NCI-H226 (cell line): ENCODE measurements at places on chromosomes 11 and 22.
A peak's percentile ranks its signal among the peaks of the same experiment; 100 is the strongest.

GRCh38 chr11:31803813-31804311, 7.3 kb downstream of the PAX6 start:
- DNase-seq, result no peak

DNA sequence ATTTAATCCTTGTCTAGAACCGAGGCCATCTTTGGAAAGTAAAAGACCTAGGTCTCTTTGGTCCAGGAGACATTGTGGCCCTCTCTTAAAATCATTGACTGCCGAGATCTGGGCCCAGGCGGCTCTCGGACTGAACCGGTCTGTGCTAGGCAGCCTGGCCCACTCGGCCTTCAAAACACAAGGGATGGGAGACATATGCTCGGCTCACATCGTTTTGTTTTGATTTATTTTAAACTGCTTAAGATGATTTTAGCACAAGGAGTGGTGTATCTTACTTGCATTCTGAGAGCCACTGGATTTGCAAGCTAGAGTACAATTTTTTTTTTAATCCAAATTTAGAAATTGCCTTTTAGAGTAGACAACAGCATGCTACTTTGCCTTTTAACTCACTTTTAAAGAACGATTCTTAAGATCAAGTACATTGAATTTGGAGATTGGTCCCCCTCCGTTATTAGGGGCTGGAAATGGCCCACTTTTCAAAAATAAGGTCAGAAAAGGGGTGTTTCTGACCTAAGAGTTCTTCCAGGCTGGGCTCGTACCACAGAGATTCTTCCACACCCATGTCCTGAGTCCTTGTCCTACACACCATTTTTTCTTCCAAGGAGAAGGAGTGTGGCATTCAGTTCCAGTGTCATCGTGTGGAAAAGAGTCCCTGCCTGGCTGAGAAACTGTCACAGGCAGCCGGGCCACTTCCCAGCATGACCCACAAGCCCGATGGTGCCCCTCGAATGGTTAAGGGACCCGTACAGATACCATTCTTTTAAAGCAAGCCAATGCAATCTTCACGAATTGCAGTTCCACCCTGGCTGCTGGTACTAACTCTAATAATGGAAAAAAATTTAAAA, 80.5 kb upstream of the WNT7B start:
- DNase-seq, result no peak

GRCh38 chr22:43014316-43014868, 557 bp downstream of the PACSIN2 start:
- no peak for DNase-seq

- DNase-seq, result no peak
These were observed 394.2 kb upstream of the CCDC90B start for GRCh38 chr11:83680321-83680720.

- DNase-seq, result no peak
These were observed 1804.0 kb upstream of the RAG2 start for GRCh38 chr11:38402063-38402462.

DNA sequence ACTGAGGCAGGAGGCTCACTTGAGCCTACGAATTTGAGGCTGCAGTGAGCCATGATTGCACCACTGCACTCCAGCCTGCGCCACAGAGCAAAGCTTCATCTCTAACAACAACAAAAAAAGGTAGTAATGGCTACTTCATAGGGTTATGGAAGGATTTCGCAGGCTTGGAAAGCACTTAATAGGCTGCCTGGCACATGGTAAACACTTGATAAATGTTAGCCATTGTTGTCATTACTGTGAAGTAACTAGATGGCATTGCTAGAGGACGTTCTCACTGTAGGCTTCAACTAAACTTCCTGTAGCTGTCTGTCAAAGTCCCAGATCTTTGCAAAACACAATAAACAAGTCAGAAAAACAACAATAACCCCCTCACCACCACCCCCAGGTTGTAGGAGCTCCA, 357.2 kb upstream of the NARS2 start:
- no peak for DNase-seq

DNA sequence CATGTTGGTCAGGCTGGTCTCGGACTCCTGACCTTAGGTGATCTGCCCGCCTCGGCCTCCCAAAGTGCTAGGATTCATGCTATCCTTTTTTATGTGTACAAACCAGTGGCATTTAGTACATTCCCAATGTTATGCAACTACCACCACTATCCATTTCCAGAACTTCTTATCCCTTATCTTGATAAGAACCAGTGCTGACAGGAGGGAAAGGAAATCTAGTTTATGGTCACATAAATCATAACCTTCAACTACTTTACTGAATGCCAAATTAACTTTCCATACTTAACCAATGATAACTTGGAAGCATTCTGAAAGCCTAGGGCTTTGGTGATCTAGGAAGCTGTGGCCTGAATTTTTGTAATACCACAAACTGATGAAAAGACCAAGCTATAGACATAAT, 170.4 kb downstream of the SWAP70 start:
- peak; percentile 60 for DNase-seq

GRCh38 chr22:24147666-24148065, 33.6 kb upstream of the SUSD2 start:
- no peak for DNase-seq

DNA sequence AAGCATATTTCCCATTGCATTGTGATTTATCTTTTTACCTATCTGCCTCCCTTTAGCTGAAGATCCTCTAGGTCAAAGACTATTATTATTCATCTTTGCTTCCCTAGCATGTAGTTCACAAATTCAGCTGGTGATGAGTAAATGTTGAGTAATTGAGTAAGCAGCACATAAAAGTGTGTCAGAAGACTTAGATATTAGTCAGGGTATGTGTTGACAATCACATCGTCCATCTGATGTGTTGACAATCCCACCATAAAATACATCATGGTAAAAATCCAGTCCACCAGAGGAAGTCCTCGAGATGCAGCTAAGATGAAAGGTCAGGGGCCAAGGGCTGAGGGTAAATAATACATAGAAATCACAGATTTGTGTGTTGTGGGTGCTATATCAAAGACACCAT, 22.9 kb upstream of the ABTB2 start:
- peak; percentile 64 for DNase-seq

DNA sequence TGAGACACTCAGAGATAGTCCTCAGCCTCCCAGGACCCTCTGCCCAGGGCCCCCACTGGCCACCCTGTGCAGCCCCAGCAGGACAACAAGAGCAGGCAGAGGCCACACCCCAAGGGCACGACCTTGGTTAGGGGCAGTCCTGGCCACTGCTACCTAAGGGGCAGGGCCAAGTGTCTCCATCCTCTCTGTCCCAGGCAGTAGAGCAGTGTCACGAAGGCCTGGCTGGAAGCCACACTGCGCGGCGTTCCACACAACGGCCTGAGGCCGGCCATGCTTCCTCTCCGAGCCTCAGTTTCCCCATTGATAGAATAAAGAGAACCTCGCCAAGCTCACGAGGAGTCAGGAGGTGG, 1074.3 kb downstream of the BRD1 start:
- no peak for DNase-seq

DNA sequence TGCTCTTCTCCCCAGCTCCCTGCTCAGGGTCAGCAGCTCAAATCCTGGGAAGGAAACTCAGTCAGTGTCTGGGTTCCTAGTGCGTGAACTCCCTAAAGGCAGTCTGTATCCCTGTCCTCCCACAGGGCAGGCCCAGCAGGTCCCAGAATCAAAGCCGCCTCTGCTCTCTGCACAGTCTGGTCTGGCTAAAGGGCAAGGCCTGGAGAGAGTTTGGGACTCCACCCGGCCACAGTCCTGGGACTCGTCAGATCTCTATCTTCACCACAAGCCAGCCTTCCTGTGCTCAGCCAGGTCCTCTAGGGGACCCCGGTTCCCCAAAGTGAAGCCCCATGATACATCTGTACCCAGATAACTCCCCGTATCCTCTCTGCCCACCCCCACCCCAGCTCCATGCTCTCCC, 56.2 kb upstream of the CSNK2A3 start:
- no peak for DNase-seq

GRCh38 chr11:8335186-8335585, 71.5 kb upstream of the LMO1 start:
- no peak for DNase-seq
